Activated CD4-positive, alpha-beta T cell treated with anti-CD3 and anti-CD28 coated beads for 48 hours (primary cell): ENCODE measurements at places on chromosomes 5 and 9.

DNA sequence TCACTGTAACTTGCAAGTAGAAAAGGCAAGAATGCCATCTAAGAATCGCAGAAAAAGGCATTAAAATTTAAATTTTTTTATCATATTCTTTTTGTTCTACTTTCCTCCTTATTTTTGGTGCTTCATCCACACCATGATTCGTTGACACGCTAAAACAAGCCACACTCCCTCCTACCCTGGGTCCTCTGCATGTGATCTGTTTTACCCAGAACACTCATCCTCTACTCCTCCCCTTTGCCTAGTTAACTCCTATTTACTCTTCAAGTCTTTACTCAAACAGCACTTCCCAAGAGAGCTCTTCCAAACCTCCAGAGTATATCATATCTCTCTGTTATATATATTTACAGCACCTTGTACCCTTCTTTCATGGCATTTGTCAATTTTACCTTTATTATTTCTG is 61.4 kb upstream of the SRP19 start:
- no peak for DNase-seq

DNA sequence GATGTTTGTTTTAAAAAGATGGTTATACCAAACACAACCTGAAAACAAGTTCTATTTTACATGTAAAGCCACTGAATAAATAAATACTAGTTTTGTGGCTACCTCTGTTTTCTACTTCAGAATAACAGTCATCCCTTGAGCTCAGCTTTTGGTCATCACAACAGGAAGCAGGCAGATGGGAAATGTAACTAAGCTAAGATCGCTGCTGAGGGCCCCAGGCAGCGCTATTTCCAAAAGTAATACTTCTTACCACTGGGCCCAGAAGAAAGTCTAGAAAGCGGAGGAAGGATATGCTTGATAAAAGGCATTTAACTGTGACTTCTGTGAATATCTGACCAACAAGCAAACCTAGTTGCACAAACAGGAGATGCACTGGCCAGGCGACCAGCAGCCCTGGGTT is 61.4 kb downstream of the SERINC5 start:
- DNase-seq: no peak

DNA sequence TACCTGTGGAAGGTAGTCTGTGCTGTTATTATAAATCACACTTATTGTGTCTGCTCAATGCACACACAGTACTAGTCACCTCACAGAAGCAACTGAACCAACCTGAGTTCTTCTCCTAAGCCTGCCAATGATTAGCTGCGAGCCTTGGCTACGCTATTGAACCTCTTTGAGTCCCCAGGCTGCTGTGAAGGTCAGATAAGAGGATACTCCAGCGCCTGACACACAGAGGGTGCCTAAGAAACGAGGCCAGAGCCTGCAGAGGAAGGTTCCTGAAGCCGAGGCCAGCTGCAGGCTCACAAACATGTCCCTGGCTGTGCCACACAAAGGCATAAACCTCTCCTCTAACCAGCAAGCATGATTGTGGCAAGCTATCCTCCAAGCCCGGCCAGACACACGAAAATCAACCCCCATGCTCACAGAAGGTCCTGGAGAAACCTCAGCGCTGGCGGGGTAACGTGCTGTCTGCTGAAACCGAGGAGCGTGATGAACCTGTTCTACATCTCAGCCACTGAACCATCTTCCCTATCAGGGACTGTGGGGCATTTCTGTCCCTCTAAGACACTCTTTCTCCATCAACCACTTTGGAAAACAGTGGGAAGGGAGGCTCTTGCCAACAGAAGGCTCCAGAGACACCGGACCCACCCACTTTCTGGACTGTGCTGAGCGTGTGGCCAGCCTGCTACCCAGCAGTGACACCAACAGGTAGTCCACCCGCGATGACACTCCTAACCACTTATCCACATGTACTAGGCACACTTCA is 53.2 kb upstream of the SLC25A51 start:
- no peak for DNase-seq

GRCh38 chr9:129459547-129460322 is 161.2 kb downstream of the C9orf50 start:
- peak; percentile 75 for DNase-seq

DNA sequence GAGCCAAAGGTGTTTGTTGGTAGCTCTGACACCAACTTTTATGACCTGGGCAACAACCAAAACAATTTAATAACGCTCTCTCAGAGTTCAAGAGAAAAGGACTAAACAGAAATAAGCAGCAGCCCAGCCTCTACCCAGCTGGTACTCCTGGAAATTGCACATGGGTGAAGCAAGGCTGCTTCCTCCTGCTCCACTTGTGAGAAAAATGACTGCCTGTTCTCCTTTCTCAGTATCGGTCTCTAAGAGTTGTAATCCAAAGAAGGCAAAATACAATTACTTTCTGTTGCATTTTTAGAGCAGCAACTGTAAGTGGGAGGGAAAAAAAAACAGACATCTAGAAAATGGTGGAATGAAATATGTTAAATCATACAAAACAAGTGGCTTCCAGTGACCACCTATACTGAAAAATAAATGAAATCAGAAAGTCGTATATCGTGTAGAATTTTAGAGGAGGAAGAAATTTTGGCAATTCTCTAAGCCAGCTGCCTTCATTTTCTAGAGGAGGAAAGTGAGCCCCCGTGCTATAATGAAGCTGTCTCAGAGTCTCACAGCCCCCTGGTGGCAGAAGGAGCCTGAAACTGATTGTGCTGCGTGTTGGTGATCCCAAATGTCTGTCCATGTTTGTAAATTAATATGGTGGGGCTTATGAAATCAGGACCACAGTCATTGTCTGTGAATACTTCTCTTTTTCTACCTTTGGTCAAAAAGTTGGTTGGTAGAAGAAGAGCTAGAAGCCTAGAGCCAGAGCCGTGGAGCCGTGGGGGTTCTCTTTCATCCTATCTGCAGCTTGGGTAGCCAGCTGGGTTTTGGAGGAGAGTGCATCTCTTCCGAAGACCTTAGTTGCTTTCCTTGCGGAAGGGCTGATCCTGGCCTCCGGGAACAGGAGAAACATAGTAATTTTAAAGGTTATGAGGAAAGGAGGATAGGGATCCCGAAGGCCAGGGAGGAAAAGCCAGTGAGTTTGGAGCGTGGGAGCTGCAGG is 139.9 kb downstream of the PIP5K1B start:
- DNase-seq: peak; percentile 49

DNA sequence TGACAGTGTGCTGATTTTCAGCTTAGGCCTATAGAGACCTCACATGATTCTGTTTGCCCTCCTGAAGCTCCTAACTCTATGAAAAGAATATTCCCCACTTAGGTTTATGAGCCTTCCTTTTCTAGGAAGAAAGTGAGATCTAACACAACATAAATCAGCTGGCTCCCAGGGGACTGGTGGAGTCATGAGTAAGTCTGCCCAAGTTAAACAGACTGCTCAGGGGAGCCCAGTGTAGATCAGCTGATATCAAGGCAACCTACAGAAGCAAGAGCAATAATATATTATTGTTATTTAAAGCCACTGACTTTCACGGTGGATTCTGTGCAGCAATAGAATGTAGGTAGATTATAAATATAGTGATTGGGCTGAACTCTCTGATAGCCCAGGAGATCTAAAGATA is 1978.6 kb upstream of the CDH6 start:
- no peak for DNase-seq

- no peak for DNase-seq
These were observed 23.1 kb downstream of the CENPK start for GRCh38 chr5:65539827-65540226.

- no peak for DNase-seq
These were observed 425.6 kb upstream of the MEF2C start for GRCh38 chr5:89308606-89309040.

DNA sequence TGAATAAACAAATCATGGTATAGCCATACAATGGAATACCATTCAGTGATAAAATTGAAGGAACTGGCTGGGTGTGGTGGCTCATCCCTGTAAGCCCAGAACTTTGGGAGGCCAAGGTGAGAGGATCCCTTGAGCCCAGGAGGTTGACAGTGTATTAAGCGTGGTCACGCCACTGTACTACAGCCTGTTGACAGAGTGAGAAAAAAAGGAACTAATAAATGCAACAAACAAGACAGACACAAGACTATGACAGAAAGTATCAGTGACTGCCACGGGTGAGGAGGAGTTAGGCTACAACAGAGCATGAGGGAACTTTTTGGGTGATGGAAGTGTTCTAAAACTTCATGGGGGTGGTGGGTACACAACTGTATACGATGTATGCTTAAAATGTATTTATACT is 2.2 kb downstream of the FNIP1 start:
- no peak for DNase-seq

DNA sequence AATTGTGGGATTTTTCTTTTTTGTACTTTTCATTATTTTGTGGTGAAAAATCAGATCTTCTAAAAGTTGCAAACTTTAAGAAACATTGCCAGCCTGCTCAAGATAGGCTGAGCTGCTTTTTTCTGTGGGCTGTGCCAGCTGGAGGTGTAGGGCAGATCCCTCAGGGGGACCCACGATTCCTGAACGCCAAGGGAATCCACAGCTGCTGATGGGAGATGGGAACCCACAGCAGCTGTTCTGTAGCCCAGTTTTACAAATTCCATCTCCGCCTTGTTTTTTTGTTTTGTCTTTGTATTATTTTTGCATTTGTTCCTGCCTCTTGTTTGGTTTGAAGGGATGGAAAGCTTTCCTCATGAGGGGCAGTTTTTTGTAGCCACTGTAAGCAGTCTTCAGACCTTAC is 91.0 kb downstream of the WWC1 start:
- DNase-seq: no peak

- no peak for DNase-seq
These were observed 19.6 kb upstream of the CNOT6 start for GRCh38 chr5:180474569-180474968.

GRCh38 chr9:124456341-124457078 is 6.3 kb downstream of the ADGRD2 start:
- DNase-seq: no peak

- no peak for DNase-seq
These were observed 20.6 kb downstream of the GNAQ start for GRCh38 chr9:78011049-78011448.

- no peak for DNase-seq
These were observed 481.2 kb downstream of the ACTL7B start for GRCh38 chr9:108374626-108375025.

- no peak for DNase-seq
These were observed 694.1 kb upstream of the CDH6 start for GRCh38 chr5:30499402-30499801.
